ENCODE measurements at places on chromosomes 16 and 17.

DNA sequence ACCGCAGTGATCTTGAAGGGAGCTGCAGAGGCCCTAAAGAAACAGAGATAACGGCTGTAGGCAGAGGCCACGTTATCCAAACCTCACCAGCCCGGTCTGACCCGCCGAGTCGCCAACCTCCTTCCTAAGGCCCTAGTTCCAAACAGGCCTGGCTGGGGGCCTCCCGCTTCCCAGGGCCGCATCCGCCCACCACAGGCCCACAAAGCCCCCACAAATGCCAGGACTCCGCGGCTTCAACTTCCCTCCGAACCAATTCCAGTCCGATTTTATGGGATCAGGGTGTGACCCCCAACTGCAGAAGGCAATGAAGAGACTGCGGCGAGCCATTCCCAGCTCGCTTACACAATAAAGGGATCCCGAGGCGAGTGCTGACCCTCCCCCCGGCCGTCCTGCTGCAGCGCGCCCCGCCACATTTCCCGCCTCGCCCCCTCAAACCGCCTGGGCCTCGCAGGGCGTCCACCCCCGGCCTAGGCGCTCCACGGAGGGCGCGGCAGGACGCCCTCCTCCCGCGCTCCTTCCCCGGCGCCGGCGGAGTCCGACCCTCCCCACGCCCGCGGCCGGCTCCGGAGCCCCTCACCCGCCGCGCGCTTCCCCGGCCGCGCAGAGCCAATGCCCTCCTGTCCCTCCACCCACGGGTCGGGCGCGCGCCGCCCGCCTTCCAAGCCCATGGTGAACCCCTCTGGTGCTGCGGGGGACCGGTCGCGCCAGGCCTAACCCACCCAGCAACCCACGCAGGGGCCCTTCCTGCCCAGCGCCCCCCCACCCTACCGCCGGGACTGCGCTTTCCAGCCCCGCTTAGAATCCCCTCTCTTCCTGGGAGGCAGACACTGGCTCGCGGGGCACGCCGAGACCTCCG, 926 bp downstream of the MYH10 start:
- no peak for DNase-seq

GRCh38 chr17:39822051-39822451, 42.1 kb downstream of the IKZF3 start:
- no peak for DNase-seq

DNA sequence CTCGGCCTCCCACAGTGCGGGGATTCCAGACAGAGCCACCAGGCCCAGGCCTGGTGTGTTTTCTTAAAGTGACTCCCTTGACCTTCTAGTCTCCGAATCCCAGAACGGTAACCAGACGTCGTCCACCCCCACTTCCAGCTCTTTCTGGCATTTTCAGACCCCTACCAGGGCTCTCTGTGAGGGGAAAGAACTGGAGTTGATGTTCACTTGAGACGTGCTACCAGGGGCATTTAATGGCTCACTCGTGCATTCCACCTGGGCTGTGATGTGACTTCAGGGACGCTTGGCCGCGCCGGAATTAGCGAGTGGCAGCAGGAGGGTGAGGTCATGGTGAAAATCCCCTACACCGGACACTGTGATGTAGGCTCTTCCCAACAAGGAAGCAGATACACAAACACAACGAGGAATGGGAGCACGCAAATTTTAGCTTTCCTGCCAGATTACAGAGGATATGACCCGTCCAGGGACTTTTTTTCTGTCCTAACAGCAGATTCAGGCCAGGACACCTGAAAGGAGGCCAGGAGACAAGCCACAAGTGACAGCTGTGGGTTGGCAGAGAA, 1.1 kb upstream of the GNA13 start:
- no peak for DNase-seq

- DNase-seq, result no peak
Measured at GRCh38 chr16:866252-866896, 65.8 kb upstream of the GNG13 start.

DNA sequence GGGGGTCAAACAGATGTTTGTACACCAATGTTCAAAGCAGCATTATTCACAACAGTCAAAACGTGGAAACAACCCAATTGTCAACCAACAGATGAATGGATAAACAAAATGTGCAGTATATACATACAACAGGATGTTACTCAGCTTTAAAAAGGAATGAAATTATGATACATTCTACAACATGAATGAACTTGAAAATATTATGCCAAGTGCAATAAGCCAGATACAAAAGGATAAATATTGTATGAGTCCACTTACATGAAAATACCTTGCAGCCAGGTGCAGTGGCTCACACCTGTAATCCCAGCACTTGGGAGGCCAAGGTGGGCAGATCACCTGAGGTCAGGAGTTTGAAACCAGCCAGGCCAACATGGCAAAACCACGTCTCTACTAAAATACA, 39.9 kb downstream of the UBE2G1 start:
- no peak for DNase-seq

DNA sequence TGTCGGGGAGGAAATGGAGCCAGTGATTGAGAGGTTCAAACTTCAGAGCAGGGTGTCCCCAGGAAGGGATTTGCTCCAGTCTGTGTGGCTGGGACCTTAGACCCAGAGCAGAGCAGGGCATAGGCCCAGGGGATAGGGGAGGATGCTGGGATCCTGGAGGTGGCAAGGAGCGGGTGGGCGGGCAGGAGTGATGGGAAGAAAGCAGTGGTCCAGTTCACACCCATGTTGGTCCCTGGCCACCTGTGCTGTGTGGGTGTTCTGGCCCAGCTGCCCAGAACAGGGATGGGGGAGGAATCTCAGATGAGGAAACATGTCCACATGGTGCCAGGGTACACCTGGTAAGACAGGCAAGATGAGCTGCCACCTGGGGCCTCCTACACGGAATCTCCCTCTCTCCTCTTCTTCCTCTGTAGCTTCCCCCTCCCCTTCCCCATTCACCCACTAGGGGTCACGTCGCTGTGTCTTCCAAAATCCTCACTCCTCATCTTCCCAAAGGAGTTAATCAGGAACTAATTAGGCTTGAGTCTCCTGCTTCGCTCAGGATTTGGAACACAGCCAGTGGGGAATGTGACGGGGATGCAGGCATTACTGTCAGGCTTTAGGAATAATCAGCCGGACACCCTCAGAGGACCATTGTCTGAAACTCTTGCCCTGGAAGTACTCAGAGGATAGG, 2.3 kb downstream of the BEAN1 start:
- no peak for DNase-seq

GRCh38 chr16:50839920-50840729, 98.2 kb downstream of the CYLD start:
- no peak for DNase-seq

- peak; percentile 4 for DNase-seq
Measured at GRCh38 chr17:40779181-40779909, 3.0 kb downstream of the KRT27 start.

DNA sequence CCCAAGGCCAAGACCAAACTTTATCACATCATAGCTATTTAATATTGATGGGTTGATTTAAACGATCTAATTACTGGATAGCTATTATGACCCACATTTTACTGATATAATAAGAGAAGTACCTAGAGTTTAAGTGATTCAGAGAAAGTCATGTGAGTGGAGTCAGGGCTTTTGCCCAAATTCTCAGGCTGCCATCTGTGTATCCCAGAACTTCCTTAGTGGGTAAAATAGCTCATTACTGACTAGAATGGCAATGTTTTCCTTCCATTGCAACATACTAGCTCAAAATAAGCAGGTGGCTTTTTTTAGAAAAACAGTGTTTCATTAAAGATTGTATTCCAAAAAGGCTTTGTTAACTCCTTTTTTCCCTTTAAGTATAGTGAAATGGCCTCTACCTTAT, 113.9 kb upstream of the MAF start:
- DNase-seq, result no peak

Measured in activated T-cell treated with anti-CD3 and anti-CD28 coated beads for 1 hour (primary cell).